ENCODE measurements at places on chromosomes 7 and 10. TPM values are rescaled to one million over a fixed set of nuclear protein-coding genes. Genes with fewer than 3 reads are reported as not detected.

DNA sequence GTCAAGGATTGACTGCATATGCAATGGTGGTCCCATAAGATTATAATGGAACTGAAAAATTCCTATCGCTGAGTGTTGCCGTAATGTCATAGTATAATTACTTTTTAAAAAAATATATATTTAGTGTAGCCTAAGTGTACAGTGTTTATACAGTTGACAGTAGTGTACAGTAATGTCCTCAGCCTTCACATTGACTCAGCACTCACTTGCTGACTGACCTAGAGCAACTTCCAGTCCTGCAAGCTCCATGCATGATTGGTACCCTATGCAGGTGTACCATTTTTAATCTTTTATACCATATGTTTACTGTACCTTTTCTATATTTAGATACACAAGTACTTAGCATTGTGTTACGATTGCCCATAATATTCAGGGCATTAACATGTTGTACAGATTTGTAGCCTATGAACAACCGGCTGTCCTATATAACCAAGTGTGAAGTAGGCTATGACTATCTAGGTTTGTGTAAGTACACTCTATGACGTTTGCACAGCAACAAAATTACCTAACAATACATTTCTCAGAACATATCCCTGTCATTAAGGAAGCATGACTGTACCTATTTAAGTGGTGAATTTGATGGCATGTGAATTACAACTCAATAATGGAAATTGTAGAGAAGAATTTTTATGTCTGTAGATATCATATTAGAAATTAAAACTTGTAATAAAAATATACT lies 40.9 kb downstream of the CCNY start:
- no peak for DNase-seq

DNA sequence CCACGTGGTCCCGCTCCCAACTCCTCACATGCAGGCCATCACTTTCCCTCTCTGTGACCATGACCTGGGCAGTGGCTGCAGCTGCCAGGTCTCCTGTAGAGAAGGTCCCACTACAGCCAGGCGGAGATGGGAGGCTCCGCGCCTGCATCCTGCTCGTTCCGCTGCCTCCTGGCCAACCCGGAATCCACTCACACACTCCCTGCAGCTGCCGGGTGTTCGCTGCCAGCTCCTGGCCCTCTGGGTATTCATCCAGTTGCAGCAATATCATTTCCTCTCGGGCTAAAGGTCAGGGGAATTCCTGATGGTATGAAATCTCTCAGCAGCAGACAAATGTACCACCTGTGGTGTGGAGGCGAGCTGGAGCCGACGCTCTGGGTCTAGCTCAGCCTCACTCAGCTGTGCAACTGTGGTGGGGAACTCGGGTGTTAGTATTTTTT lies 65.7 kb downstream of the TLL2 start:
- DNase-seq, result no peak

GRCh38 chr10:21403256-21404015 lies 122.0 kb downstream of the SKIDA1 start:
- DNase-seq, result no peak

Gene LRGUK
- polyA plus RNA-seq, result 3.5 TPM

Gene CALHM1
- polyA plus RNA-seq, result 0.22 TPM

- DNase-seq, result no peak
Measured at GRCh38 chr7:79420464-79420863, 33.0 kb downstream of the MAGI2 start.

GRCh38 chr10:132401401-132402118 lies 4.6 kb downstream of the PWWP2B start:
- DNase-seq, result no peak

Gene ARHGAP22
- 13.2 TPM for polyA plus RNA-seq

DNA sequence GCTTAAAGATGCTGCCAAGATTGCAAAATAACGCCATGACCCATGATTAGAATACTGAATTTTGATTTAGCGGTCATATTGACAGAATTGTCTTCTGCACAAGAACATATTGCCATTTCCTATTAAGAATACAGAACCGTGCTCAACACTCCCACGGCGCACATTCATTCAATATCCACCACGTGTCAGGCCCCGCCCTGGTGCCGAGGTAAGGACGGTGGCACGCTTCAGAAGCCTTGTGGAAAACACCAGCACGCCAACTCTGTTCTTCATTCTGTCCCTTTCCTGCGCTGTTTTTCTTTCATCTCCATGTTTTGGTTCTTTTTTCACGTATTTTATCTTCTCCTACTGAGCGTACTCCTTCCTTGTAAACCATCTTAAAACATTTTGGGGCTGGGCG lies 189.3 kb downstream of the ZMYND11 start:
- no peak for DNase-seq

GRCh38 chr10:16988900-16989299 lies 140.7 kb downstream of the CUBN start:
- no peak for DNase-seq

GRCh38 chr7:151705636-151706276 lies 171.2 kb downstream of the PRKAG2 start:
- no peak for DNase-seq

DNA sequence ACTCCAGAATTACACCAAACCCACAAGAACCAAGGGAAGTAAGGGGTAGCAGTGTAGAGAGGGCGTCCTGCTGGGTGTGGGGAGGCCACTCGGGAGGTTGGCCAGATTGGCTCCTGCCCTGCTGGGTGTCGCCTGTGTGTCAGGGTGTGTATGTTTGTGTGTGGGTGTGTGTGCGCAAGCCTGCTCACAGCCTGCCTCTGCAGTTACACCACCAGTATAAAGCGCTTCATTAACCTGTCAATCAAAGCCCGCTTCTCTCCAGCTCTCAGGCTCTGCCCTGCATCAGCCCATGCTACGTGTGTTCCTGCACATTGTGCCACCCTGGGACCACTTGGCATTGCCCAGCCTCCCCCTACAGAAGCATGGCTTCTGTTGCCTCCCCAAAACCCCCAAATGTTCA lies 83.3 kb upstream of the PAX2 start:
- DNase-seq, result no peak

GRCh38 chr10:55653531-55653930 lies 707.5 kb downstream of the ZWINT start:
- no peak for DNase-seq

Measured in spinal cord (tissue), 10 donors.